Activated T-cell treated with anti-CD3 and anti-CD28 coated beads, Interleukin-2, amount 50 U/mL, for 72 hours (primary cell): ENCODE measurements at places on chromosomes 11 and 22.
A peak's percentile ranks its signal among the peaks of the same experiment; 100 is the strongest.

GRCh38 chr22:48098243-48098920 is 1335.9 kb downstream of the TBC1D22A start:
- peak; percentile 28 for DNase-seq
- peak overlapping the region; percentile 14 for H3K4me3 ChIP-seq
- H3K4me1 ChIP-seq = peaks cover 12% of the 10 kb centered on the region
- peaks cover 16% of the 10 kb centered on the region for H3K27me3 ChIP-seq

GRCh38 chr11:57527056-57527631 is 3.4 kb downstream of the TIMM10 start:
- no peaks in the 10 kb centered on the region for H3K27me3 ChIP-seq
- DNase-seq = peak; percentile 76
- H3K36me3 ChIP-seq = peaks cover 21% of the 10 kb centered on the region
- H3K27ac ChIP-seq = peak overlapping the region; percentile 64

GRCh38 chr11:108947654-108948570 is 283.0 kb downstream of the DDX10 start:
- peak overlapping the region; percentile 18 for H3K27ac ChIP-seq
- no peak for DNase-seq
- H3K4me3 ChIP-seq = no peak overlapping the region
- peaks cover 14% of the 10 kb centered on the region for H3K4me1 ChIP-seq
- H3K27me3 ChIP-seq = no peaks in the 10 kb centered on the region

DNA sequence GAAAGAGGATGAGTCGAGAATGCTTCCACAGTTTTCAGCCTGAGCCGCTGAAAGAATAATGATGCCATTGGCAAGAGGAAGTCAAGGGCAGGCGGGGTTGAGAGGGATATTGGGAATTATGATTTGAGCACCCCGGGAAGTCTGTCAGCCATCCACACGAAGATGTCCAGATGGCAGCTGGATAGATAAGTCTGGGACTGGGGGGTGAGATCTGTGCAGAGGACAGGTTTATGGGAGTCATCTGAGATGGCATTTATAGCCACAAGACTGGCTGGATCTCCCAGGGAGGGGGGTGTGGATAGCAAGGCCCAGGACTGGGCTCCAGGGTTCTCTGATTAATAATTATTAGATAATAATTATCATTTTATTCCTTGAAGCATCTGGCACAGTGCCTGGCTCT is 5.1 kb upstream of the STIP1 start:
- H3K27ac ChIP-seq = no peak overlapping the region
- no peak for DNase-seq
- H3K4me3 ChIP-seq = no peak overlapping the region
- peaks cover 58% of the 10 kb centered on the region for H3K4me1 ChIP-seq

DNA sequence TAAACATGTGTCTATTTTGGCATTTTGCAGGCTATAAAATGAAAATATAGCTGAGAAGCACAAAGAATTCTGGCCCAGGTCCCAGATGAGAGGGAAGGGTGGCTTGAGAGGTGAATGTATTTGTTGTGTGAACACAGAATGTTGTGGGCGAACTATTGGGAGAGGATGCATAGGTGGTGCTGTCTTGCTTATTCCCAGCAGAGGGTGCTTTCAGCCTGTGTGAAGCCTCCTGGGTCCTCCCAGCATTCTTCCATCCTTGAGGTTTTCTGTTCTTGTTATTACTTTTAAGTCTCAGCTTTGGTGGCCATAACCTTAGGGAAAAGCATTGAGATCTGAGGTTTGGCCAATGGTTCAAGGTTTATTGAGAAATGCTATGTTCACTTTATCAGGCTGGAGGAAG is 108.7 kb upstream of the SNX19 start:
- no peaks in the 10 kb centered on the region for H3K4me1 ChIP-seq
- DNase-seq = no peak
- no peaks in the 10 kb centered on the region for H3K36me3 ChIP-seq
- H3K4me3 ChIP-seq = no peak overlapping the region
- H3K27ac ChIP-seq = no peak overlapping the region

- no peaks in the 10 kb centered on the region for H3K4me1 ChIP-seq
- no peak overlapping the region for H3K4me3 ChIP-seq
- DNase-seq = no peak
- H3K36me3 ChIP-seq = no peaks in the 10 kb centered on the region
These were observed 1074.3 kb downstream of the BRD1 start for GRCh38 chr22:48753381-48753730.

DNA sequence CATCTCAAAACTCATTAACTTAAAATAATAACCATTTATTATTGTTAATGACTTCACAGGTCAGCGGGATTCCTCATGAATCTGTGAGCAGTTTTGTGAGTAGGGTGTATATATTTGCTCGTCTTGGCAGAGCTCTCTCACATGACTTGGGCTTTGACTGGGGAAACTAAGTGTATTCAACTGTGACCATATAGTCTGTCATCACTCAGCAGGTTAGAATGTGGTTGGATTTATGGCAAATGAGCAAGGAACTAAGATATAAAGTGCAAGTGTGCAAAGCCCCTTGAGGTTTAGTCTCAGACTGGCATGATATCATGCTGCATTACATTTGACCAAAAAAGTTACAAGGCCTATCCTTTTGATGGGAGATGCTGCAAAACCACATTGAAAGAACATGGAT is 254.8 kb downstream of the CNTN5 start:
- no peaks in the 10 kb centered on the region for H3K36me3 ChIP-seq
- H3K4me1 ChIP-seq = no peaks in the 10 kb centered on the region

DNA sequence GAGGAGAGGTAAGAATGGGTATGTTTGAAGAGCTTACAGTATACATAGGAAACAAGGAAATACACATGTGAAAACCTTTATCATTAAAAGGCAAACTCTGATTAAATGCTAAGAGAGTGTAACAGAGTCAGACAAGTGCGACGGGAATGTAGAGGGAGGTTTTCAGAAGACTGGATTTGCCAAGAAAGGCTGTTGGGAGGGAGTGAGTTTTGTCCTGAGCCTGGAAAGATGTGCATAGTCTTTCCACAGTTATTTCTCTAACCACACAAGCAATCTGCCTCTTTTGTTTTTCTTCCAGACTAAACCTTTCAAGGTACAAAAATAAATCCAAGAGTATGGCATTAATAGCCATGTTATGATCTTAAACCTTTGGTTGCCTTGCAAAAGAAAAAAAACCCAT is 170.9 kb downstream of the KIRREL3 start:
- DNase-seq = no peak
- no peaks in the 10 kb centered on the region for H3K36me3 ChIP-seq
- no peaks in the 10 kb centered on the region for H3K4me1 ChIP-seq
- H3K27ac ChIP-seq = no peak overlapping the region

GRCh38 chr11:37718431-37718999 is 1120.5 kb upstream of the RAG2 start:
- no peaks in the 10 kb centered on the region for H3K36me3 ChIP-seq
- no peak for DNase-seq
- H3K27me3 ChIP-seq = no peaks in the 10 kb centered on the region
- H3K4me1 ChIP-seq = no peaks in the 10 kb centered on the region
